ENCODE measurements at places on chromosomes 6 and 20. TPM values are rescaled to one million over a fixed set of nuclear protein-coding genes. Genes with fewer than 3 reads are reported as not detected.

Gene NKAIN2
- not detected for total RNA-seq

Gene DAAM2
- 13.1 TPM for total RNA-seq

GRCh38 chr6:44054721-44055559 lies 72.3 kb downstream of the MRPL14 start:
- DNase-seq = peak; percentile 62

GRCh38 chr6:94501516-94501915 lies 1075.8 kb upstream of the MANEA start:
- no peak for DNase-seq

DNA sequence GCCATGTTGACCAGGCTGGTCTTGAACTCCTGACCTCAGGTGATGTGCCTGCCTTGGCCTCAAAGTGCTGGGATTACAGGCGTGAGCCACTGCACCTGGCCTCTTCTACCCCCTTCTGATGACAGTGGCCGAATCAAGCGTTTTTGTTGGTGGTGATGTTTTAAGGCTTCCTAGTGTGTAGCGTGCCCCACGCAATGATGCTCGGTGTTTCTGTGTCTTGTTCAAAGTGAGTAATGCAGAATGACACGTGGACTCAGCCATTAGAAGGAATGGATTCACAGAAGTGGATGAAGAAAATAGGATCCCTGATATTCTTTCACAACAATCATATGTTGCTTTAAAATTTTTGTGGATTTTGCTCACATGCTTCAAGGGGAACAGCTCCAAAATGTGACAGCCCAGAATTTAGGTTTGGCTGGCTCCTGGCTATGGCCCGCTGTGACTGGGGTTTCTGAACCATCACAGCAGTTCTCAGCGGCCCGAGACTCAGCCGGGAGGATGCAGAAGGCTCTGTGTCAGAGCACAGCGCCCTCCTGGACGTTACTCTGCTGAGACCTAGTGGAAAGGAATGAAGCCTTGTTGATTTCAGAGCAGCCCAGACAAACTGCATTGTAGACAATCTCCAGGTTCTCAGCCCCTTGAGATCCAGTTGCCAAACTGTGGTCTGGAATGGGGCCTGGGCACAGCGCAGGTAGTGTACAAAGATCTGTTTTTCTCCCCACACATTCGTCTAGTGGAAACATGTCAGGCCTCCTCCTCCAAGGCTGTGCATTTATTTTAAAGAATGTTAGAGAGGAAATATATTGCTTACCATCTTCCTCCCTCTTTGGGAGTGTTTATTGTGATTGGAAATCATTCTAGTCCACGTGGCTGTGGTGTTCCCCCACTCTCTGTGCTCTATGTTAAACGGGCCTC lies 57.6 kb upstream of the TIAM2 start:
- peak; percentile 77 for DNase-seq

Measured in IMR-90 (cell line).